ENCODE measurements at places on chromosomes 5 and 9.
A peak's percentile ranks its signal among the peaks of the same experiment; 100 is the strongest.

DNA sequence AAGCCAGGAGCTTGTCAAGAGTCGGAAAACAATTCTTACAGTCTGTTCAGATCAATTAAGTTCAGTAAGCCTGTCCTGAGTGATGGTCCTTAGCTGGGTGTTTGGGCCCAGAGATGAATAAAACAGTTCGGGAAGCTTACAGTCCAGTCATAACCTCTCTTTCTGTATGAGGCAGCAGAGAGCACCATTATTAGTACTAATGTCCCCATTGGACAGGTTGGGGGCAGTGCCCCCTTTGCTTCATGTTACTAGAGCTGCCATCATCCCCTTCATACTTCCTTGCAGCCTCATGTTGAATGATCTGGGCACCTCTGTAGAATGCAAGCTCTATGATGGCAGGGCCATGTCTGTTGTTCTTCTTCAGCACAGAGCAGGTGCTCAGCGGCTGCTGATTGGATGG is 9.8 kb downstream of the DOCK2 start:
- DNase-seq: no peak

- no peak for DNase-seq
Observed at GRCh38 chr5:73174100-73174815, 1.3 kb downstream of the TMEM174 start.

DNA sequence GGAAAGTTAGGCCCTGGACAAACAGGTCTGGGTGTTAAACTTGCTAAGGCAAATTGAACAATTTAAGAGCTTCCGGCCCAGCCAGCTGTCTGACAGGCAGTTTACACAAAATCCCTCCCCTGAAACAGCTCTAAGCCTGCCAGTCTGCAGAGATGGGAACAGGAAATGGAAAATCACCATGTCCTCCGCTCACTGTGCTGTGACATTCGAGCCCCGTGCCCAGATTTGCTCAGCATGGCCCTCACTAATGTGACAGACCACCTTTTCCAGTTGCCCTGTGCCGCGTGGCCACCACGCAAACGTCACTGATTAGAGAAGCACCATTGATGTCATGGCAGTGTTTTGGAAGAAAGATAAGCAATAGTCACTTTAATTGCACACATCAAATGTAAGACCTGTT is 41.0 kb downstream of the CCNJL start:
- peak; percentile 55 for DNase-seq

GRCh38 chr9:95028853-95029219 is 288.7 kb downstream of the FANCC start:
- DNase-seq: no peak

- DNase-seq: no peak
Observed at GRCh38 chr5:82862261-82862660, 214.9 kb downstream of the TMEM167A start.

DNA sequence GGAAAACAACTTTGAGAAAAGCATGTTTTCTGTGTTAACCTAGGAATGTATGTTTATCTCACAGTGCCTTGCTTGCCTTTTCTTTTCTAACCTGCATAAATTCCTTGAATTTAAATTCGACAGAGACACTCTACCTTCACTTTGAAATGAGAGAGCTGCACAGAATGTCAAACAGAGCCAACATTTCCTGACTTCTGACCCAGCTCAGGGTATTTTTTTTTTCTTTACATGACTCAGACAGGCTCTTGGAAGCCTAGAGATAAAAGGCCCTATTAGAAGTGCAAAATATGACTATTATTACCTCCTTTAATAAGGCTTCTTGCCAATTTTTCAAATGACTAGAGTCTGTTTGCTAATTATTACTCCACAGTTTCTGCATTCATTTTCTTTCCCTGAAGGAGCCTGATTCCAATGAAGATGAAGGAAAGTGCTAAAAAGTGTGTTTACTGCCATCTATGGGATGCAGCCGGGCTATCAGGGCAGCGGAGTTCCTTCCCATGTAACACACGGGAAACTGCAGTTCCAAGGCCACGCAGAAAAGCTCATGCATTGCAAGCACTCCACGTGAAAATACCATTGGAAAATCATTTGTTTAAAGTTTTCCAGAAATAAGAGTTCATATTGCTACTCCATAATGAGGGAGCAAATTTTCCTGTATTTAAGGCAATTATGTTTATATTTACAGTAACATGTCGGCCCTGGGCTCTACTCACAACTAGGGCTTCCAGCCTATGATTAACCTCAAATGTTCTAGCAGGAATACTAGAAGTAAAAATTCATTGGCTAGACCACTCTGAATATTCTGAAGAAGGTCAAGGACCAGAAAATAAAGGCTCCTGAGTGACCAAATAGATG is 485.6 kb downstream of the ZSWIM6 start:
- DNase-seq: peak; percentile 62

GRCh38 chr9:95516734-95517558 is at the start of gene PTCH1:
Gene PTCH1 (minus strand): TSS chr9:95516971.
- DNase-seq: no peak

DNA sequence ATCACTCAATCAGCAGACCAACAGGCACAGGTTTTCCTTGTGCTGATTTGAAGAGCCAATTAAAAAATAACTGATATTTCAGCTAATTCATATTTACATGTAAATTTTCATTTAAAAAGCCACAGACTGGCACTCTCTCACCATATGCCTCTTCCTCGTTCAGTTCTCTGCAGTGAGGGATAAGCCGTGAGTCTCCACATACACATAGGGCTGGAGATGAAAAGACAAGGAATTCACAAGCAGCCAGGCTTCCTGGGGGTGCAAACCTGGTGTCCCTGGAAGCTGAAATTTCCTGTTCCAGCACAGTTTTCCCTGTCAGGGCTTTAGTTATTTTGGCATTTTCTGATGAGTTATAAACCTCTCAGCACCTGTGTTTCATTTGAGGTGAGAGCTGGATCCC is 323.9 kb upstream of the PANK3 start:
- DNase-seq: no peak

GRCh38 chr9:87898151-87898550 is 15.5 kb downstream of the SPATA31E1 start:
- no peak for DNase-seq

- no peak for DNase-seq
Observed at GRCh38 chr5:96857924-96858323, 18.4 kb upstream of the ERAP2 start.

- no peak for DNase-seq
Observed at GRCh38 chr5:73763300-73764032, 137.5 kb downstream of the ARHGEF28 start.

DNA sequence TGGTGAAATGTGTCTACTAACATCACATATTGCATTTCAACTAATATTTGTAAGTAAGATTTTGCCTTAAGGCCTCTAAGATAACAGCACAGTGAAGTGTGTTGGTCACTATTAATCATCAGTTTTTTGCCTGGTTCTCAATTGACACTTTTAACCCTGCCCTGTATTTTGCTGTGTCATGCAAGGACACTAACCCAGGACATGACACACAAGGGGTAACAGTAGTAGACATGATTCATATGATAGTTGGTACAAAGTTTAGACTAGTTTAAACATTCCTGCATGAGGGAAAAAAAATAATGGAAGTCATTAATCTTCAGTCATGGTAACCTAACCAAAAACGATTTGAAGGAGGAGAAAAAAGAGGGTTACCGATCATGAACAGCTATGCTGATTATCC is 207.0 kb downstream of the DEPDC1B start:
- no peak for DNase-seq

- no peak for DNase-seq
Observed at GRCh38 chr5:84287951-84288350, 96.7 kb downstream of the EDIL3 start.

- no peak for DNase-seq
Observed at GRCh38 chr9:84339962-84340361, 596 bp downstream of the SLC28A3 start.

GRCh38 chr5:52807723-52808122 is 20.0 kb downstream of the ITGA1 start:
- no peak for DNase-seq
